ENCODE measurements at places on chromosomes 16 and 17. TPM values are rescaled to one million over a fixed set of nuclear protein-coding genes. Genes with fewer than 3 reads are reported as not detected.

- DNase-seq = peak; percentile 44
Measured at GRCh38 chr17:78358538-78359320, 1.1 kb downstream of the SOCS3 start.

- DNase-seq = no peak
Measured at GRCh38 chr17:50634915-50635731, 442 bp downstream of the ABCC3 start.

DNA sequence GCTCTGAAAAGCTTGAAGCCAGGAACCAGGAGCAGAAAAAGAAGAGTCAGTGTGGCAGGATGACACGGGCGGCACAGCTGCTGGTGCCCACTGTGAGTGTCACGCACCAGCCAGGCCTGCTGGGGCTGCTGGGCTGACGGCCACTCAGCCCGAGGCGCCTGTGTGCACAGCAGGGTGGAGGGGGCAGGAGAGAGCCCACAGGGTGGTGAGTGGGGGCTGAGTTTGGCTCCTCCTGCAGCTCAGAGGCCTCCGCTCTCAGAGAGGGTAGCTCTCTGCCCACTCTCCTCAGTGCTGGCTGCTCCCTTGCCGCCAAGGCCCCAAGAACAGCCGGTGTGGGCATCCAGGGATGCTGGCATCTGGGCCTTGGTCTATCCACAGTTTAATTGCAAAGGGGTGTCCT, 59.6 kb downstream of the GSG1L start:
- DNase-seq = no peak

GRCh38 chr16:73389085-73389484, 341.2 kb upstream of the ZFHX3 start:
- no peak for DNase-seq

TRIM72 gene
- total RNA-seq = 0.03 TPM

DNA sequence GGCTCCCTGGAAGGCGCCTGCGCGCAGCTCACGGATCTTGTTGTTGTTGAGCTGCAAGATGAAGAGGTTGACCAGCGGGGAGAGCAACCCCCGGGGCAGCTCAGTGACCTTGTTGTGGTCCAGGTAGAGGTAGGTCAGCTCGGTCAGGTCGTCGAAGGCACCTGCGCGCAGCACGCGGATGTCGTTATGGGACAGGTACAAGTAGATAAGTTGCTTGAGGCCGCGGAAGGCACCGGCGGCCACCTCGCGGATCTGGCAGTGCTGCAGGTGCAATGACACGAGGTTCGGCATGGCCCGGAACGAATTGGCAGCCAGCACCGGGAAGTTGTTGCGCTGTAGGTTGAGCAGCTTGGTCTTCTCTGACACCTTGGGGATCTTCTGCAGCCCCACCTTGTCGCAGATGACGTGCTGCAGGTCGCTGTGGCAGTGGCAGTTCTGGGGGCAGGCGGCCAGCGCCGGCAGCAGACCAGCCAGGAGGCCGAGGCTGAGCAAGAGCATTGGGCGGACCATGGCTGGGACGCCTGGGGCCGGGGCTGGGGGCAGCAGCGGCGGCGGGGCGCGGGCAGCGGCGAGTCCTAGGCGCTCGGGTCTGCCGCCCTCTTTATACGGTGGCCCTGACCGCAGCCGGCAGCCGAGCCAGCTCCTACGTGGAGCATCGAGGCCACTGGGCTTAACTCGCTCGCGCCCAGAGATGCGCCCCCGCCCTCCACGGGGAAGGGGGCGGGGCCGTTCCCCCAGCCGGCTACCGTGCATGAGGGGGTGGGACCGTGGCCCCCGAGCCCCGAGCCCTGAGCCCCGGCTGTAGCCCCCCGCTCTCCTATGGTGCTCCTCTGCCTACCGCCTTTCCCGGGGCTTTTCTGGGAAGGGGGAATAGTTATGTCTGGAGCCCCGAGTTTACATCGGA, at the start of gene CHAD:
CHAD (minus strand) TSS at position 577 of the 904 bp plus-strand sequence; CDS start at position 510, 67 bp downstream.
- no peak for DNase-seq

- DNase-seq = no peak
Measured at GRCh38 chr16:26177438-26177837, 485.7 kb downstream of the HS3ST4 start.

DNA sequence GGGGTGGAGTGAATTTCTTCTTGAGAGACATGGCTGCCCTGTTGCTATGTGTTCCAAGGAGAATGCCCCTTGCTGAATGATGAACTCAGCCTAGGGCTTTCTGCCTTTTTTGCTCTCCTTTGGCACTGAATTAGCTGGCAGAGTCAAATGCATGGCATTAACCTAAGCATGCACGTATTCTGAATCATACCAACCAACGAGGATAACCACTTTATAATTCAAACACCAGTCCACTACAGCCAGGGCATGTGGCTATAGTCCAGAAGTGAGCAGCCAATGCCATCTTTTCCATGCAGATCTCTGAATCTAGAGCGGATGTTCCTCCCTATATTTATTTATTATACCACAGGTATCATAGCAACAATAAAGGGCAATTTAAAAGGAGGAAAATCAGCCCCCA, 15.7 kb downstream of the TMIGD1 start:
- DNase-seq = no peak

DNA sequence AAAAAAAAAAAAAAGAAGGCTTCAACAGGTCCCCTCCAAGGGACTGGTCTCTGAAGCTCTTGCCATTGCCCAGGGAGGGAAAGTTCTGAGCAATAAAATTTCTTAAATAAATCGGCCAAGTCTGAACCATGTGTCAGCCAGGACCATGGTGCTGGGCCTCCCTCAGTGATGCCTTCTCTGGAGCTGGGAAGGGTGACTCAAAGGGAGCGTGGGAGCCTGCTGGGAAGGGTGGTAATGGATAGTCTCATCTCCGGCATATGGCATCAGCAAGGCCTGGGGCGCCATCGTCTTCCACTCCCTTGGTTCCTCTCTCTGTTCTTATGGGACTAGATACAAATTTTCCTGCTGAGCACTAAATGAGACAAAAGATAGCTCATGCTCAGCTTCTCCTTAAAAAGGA, 2.3 kb downstream of the VKORC1 start:
- no peak for DNase-seq

GRCh38 chr17:14429084-14429483, 128.2 kb downstream of the HS3ST3B1 start:
- DNase-seq = no peak

DNA sequence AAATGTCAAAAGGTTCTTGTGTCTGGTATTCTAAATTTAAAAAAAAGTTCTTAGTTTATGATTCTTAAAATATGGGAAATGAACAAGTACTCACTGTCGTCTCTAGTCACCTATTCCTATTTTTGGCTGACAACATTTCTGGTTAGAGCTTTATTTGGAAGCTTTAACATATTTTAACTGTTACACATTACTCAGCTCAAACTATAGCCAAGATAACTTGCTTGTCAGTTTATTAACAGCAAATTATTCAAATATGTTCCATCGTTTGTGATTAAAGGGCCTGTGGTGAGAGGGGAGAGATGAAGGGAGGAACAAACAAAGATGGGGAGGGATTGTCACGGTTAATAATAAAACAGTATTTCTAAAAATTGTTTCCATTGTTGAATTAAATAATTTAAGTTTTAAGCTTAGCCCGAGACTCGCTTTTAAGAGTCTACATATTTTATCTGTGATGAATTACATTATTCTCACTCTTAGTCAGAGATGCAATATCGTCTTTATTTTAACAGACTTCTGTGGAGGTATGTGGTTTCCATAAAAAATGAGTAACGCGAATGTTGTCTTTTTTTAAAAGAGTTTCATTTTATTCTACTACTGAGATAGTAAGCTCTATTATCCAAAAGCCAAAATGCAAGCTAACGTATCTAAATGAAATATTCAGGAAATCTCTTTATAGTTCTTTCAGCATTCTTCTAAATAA, 321.9 kb upstream of the PMFBP1 start:
- DNase-seq = no peak

DNA sequence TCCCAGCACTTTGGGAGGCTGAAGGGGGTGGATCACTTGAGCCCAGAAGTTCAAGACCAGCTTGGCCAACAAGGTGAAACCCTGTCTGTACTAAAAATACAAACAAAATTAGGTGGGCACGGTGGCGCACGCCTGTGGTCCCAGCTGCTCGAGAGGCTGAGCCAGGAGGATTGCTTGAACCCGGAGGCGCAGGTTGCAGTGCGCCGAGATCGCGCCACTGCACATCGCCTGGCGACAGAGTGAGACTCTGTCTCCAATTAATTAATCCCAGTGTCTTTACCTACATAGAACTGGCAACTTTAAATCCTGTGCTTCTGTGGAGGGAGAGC, 1.5 kb upstream of the ELOB start:
- no peak for DNase-seq

DNA sequence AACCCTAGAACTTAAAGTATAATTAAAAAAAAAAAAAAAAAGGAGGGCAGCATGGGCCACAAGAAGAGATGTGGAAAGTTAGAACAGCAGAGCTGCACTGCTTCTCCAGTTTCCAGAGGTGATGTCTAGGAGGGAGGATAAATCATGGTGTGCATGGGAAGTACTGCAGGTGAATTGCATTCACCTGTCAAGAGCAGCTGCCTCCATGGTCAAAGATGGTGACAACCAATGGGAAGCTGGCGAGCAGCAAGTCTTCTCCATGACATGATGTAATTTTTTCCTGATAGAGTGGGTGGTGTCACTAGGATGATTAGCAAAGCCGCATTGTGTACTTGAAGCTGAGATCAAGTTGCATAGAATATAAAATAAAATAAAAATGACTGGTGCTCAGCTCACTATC, 95.6 kb upstream of the HS3ST4 start:
- DNase-seq = no peak

Measured in activated CD4-positive, alpha-beta memory T cell treated with anti-CD3 and anti-CD28 coated beads, Interleukin-2, amount 10 ng/mL, durations not matched to agents 7 days and 5 days (primary cell).